ENCODE measurements at places on chromosomes 12 and 14.

GRCh38 chr14:92315050-92315805 is 7.7 kb upstream of the SLC24A4 start:
- DNase-seq: no peak

- no peak for DNase-seq
Observed at GRCh38 chr14:33420051-33420627, 481.5 kb downstream of the NPAS3 start.

- DNase-seq: no peak
Observed at GRCh38 chr14:64577211-64577610, 27.4 kb downstream of the PPP1R36 start.

GRCh38 chr12:31362759-31363415 is 36.9 kb upstream of the SINHCAF start:
- DNase-seq: peak; percentile 17

DNA sequence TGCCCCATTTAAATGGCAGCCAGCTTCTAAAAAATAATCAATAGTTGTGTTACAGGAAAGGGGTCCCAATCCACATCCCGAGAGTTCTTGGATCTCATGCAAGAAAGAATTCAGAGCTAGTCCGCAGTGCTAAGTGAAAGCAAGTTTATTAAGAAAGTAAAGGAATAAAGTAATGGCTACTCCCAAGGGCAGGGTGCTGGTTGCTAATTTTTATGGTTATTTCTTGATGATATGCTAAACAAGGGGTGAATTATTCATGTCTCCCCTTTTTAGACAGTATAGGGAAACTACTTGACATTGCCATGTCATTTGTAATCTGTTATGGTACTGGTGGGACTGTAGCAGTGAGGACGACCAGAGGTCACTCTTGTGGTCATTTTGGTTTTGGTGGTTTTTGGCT is 591.3 kb downstream of the LRFN5 start:
- DNase-seq: no peak

GRCh38 chr12:53476769-53477209 is 22.5 kb downstream of the MAP3K12 start:
- peak; percentile 43 for DNase-seq

DNA sequence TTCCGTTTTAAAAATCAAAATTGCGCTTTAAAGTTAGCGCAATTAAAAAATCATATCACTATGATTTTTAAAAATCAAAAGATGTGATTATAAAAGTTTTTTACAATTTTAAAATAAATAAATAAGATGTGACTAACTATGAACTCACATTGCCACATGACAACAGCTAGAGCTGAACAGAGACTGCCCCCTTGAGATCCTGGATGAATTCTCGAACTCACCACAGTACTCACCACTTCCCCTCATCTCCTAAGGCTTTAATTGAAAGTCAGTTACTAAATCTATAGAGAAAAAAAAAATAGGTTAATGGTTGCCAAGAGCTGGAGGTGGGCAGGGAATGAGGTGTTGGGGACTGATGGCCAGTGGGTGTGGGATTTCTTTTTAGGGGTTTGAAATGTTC is 384.2 kb downstream of the ZFP36L1 start:
- DNase-seq: peak; percentile 36

GRCh38 chr12:96241431-96241830 is 47.3 kb downstream of the ELK3 start:
- peak; percentile 52 for DNase-seq

Data from CD4-positive, alpha-beta T cell treated with Interleukin-10 for 1 hour (primary cell).